ENCODE measurements at places on chromosomes 7 and 10. TPM values are rescaled to one million over a fixed set of nuclear protein-coding genes. Genes with fewer than 3 reads are reported as not detected.
A peak's percentile ranks its signal among the peaks of the same experiment; 100 is the strongest.

The ANKRD30A gene
- not detected for total RNA-seq

The UPK3BL2 gene
- total RNA-seq: 0.56 TPM

DNA sequence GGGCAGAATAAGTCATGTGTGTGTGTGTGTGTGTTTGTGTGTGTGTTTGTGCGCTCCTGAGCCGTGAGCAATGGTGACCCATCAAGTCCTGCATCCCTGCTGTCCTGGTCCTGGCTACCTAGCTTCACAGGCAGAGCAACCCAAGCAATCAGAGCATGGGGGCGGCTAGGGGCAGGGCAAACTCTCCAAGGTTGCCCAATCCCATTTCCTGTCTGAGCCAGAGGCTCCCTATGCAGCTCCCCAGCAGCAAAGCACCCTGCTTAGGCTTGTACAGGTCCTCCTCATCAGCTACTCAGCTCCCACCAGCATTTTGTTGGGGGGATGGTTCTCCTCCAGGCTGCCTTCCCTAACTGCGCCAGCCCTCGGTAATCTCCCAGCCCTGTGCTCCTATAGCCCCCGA, 31.1 kb upstream of the CRHR2 start:
- no peak for DNase-seq

- DNase-seq: no peak
Observed at GRCh38 chr7:18037609-18038008, 10.0 kb upstream of the PRPS1L1 start.

GRCh38 chr10:3355536-3355935, 183.0 kb upstream of the PITRM1 start:
- DNase-seq: no peak

GRCh38 chr10:110176141-110177030, 31.0 kb upstream of the MXI1 start:
- no peak for DNase-seq

The CALML3 gene
- total RNA-seq: not detected

- peak; percentile 98 for DNase-seq
Observed at GRCh38 chr10:24446739-24447138, 237.8 kb downstream of the KIAA1217 start.

DNA sequence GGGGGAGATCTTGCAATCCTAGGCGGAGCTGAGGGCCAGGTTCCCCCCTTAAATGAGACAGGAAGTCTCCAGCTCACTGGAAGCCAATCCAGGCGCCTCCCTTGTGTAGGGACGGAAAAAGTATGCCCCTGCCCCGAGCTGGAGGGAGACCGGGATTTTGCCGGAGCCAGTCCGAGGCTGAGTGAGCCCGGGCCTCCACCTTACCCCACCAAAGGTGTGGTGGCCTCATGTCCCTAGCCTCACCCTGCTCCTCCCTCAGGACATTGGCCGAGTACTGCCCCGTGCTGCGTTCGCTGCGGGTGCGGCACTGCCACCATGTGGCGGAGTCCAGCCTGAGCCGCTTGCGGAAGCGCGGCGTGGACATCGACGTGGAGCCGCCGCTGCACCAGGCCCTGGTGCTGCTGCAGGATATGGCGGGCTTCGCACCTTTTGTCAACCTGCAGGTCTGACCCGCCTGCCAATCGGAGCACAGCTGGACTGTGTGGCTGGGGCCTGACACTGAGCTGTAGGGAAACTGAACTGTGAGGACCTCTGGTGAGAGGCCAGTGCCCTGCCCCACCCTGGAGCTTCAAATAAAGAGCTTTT, 2.0 kb downstream of the FBXL15 start:
- peak; percentile 69 for DNase-seq

- no peak for DNase-seq
Observed at GRCh38 chr7:64515781-64516180, 47.1 kb downstream of the ZNF680 start.

GRCh38 chr7:77830649-77831355, 32.2 kb downstream of the PHTF2 start:
- peak; percentile 7 for DNase-seq

The SLC18A3 gene
- total RNA-seq: not detected

GRCh38 chr10:123726381-123726780, 60.2 kb downstream of the GPR26 start:
- no peak for DNase-seq

The PTF1A gene
- total RNA-seq: not detected

All from IMR-90 (cell line).